Thoracic aorta (tissue), 2 donors: ENCODE measurements at places on chromosomes 7 and 10. TPM values are rescaled to one million over a fixed set of nuclear protein-coding genes. Genes with fewer than 3 reads are reported as not detected.

Gene CARD11
- 3.7 TPM for total RNA-seq

GRCh38 chr7:36029853-36030515, 123.1 kb upstream of the EEPD1 start:
- DNase-seq = no peak

DNA sequence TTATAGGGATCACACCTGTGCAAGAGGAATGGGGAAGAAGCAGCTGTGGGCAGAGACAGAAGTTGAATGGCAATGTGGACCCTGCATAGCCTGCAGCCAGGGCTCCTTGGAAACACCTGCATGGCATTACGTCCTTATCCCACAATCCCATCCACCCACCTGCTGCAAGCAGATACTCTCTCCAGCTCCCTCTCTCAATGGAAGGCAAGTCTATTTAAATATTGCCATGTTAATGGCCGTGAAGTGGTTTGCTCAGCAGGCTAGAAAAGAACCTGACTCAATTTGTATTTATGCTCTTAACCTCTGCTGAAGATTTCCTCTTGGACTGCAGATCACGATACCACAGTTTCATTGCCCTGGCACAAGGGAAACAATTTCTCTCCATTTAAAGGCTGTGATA, 417.0 kb downstream of the TYW1 start:
- no peak for DNase-seq

- DNase-seq = no peak
These were observed 79.7 kb downstream of the GLRX3 start for GRCh38 chr10:130215931-130216231.

Gene AGMO
- 0.85 TPM for total RNA-seq

Gene EBLN1
- total RNA-seq = not detected

DNA sequence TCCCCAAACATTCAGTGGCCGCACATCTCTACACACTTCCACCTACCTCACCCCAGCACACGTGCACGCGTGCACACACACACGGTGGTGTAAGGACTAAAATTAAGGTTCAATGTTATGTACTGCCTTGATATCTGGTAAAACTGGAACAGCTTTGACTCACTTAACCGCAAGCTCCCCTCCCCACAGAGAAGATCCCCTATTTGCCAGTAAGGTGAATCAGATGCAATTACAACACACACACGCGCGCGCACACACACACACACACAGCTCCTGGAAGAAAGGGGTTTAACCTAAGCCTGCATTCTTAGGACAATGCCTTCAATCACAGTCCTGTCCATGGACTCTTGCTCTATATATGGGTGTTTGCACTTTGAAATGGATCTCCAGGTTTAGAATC, 25.5 kb upstream of the VPS41 start:
- no peak for DNase-seq

Gene DNMBP
- total RNA-seq = 34.2 TPM

Gene SFTPA1
- not detected for total RNA-seq

DNA sequence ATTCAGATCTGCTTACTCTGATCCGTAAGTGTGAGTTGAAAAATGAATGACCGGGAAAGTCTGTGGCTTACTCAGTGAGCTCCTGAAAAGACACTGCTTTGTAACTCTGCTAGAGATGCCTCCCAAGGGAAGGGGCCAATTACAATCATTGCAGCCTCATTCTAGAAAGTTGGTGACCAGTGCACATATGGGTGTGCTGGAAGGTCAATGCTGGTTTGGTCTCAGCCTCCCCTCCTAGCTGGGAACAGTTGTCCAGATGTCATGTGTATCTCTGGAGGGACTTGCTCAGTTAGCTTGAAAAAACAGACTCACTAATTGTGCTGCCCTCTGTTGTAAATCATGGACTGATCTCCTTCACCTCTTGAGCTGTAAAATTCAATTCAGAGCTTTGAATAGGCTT, 405.0 kb downstream of the ADRA2A start:
- no peak for DNase-seq

- DNase-seq = no peak
These were observed 927 bp upstream of the MKX start for GRCh38 chr10:27746397-27747095.

- DNase-seq = peak; percentile 41
These were observed 59.8 kb upstream of the CHST15 start for GRCh38 chr10:124153023-124153826.

Gene GPR85
- total RNA-seq = 0.68 TPM

DNA sequence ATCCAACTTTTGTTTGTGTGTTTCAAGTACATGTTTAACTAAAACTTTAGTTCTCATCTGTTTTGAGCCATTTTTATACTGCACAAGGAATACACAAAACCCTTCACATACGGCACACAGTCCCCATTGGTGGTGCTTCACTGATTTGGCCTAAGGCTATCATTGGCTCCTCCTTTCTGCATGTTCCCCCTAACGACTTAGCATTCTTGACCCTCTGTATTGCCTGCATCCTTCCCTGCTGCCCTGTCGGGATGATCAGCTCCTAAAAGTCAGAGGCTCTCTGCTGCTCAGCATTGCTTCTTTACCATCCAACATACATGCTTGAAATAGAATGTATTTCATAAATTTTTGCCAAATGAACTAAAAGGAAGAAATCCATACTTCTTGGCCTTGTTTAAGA, 111.4 kb upstream of the ABCB5 start:
- no peak for DNase-seq

- DNase-seq = no peak
These were observed 6.3 kb downstream of the C7orf57 start for GRCh38 chr7:48041653-48041970.
